ENCODE measurements at places on chromosomes 5 and 9.

DNA sequence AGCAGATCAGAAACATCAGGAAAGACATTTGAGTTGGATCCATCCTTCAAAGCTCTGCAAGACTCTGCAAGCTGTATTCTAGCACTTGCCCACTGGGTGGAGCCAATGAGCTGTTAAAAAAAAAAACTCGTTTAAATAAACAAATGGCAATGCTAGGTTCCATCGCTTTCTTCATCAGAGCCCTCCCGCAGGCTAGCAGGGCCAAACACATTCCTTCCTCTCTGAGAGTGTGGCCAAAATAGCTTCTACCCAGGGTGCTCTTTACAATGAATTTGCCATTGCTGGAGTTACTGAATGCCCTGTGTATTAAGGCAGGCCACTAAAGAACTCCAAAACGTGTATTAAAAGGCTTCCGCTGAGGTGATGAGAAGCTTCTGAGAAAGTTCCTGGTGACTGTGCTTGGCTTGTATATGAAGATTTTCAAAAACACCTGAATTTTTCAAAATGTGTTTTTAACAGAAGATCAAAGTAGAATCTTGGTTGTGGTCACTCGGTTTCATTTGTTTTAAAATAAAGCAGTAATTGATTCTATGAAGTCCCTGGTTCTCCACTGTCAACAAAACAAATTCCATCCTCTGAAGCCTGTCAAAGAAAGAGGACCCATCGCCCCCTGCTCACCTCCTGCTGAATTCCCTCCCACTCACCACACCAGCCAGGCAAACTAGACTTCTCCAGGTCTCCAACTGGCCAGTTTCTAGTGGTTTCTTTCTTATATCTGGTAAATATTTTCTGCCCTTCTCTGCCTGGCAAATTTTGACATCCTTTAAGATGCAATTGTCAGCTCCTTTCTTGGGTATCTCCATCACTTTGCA is 36.5 kb upstream of the EQTN start:
- peak; percentile 49 for DNase-seq

DNA sequence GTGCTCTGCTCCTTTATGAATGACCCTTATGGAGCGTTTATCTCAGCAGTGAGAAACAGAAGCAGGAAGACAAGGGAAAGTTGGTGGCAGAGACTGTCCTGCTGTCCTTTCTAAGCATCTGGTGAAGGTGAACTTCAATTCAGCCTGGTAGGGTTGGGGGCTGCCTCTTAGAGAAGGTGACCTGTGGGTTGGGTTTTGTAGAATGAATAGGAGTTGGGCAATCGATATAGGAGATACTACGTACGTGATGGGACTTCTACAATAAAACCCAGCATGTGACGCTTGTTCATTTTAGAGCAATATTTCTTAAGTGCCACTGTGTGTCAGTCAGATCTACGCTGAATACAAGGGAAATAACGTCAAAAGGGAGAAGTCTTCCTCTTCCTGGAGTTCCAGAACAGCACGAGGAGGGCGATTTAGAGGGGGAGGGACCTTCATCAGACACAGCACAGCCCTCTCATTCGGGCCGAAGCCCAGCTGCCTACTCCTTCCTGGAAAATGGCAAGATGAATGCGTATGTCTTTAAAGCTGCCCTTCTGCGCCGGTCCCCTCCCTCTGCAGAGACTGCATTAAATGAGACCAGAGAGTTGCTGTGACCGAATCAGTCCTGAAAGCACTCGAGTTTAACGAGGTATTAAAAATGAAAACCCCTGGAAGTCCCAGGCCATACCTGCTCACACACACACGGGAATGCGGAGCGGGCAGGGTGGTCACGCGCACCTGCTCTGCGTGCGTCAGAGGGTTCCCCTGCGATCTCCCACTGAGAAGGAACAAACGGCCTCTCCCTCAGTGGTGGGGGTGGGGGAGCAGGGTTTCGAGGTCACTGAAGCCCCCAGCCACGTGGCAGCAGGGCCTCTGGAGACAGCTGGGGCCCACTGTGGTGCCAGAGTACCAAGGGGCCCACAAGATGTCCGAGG is 85.3 kb upstream of the SARDH start:
- no peak for DNase-seq

DNA sequence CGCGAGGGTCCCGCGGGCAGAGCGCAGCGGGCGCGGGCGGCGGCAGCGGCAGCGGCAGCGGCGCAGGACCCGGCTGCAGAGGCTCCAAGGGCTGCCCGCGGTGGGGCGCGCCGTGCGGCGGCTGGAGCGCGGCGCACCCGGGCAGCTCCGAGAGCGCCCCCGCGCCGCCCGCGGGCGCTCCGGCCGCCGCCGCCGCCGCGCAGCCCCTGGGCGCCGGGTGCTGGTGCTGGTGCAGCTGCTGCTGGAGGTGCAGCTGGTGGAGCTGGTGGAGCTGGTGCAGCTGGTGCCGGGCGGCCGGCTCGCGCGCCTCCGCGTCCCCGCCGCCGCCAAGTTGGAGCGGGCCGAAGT is 644 bp downstream of the IER5L start:
- DNase-seq, result peak; percentile 41

GRCh38 chr5:159031513-159031912 is 68.2 kb downstream of the EBF1 start:
- no peak for DNase-seq

DNA sequence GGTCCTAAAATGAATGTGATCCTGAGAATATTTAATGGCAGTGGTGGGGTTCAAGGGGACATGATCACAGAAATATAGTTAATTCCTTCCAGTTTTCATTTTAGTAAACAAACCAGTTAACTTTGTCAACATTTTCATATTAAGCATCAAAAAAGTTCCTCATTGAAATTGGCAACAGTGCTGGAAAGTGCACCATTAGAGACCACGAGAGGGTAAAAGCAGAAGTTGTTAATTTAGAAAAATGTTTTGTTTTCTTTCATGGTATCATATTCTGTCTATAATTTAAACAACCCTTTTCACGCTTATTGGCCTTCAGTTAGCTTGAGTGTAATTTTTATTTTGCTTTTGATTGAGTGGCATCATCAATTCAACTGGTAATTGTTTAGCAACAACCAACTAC is 11.9 kb downstream of the GIN1 start:
- no peak for DNase-seq

DNA sequence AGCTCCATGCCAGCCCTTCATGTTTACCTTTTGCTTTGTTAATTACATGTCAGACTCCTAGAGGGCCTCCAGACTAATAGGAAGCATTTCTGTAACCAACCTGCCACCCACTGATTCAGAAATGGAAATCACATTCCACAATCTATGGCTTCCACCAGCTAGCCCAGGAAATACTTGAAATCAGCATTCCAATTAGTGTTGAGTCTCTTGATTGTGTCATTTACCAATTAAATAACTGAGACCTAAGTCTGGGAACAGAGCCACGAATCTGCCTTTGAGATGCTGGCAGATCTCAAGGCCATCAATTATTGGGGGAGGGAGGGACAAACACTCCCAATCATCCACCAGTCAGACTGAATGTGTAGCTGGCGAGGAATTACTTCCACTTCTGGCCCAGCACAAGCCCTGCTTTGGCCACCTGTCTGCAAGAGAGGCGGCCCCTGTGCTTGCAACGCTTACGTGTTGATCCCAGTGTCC is 27.4 kb upstream of the SAP30L start:
- DNase-seq, result no peak

GRCh38 chr9:103992938-103993579 is 101.0 kb upstream of the SMC2 start:
- DNase-seq, result no peak

DNA sequence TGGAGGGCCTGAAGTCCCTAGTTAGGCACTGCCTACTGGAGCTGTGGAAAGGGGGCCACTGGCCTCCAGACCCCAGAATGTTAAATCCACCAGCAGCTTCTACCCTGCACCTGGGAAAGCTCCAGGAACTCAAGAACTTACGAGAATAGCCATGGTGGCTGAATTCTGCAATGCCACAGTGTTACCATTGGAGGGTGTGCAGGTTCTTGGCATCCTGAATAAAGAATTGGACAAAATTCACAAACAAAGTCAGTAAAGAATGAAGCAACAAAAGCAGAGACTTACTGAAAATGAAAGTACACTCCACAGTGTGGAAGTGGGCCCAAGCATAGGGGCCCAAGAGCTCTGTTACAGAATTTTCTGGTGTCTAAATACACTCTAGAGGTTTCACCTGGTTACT is 107.0 kb downstream of the PRDM9 start:
- no peak for DNase-seq

DNA sequence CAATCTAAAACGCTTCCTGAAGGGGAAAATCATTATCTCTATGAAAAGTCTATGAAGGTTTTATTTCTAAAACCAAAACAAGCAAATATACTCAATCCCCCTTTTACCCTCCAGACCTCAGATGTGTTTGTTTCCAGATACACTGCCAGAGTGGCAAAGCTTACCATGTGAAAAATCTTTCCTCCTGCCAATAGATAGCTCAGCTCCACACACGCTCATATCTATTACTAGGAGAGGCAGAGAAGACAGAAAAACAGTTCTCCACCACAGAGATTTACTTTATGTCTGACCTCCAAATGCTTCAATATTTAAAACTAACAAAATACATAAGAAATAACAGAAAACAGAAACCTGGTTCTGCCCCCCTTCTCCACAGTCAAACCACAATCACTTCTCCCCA is 7.0 kb downstream of the IRX2 start:
- DNase-seq, result no peak

GRCh38 chr5:134648425-134649162 is at the start of gene SEC24A:
Gene SEC24A (plus strand): TSS chr5:134648785. CDS start chr5:134649077, 292 bp downstream.
- DNase-seq, result peak; percentile 95

DNA sequence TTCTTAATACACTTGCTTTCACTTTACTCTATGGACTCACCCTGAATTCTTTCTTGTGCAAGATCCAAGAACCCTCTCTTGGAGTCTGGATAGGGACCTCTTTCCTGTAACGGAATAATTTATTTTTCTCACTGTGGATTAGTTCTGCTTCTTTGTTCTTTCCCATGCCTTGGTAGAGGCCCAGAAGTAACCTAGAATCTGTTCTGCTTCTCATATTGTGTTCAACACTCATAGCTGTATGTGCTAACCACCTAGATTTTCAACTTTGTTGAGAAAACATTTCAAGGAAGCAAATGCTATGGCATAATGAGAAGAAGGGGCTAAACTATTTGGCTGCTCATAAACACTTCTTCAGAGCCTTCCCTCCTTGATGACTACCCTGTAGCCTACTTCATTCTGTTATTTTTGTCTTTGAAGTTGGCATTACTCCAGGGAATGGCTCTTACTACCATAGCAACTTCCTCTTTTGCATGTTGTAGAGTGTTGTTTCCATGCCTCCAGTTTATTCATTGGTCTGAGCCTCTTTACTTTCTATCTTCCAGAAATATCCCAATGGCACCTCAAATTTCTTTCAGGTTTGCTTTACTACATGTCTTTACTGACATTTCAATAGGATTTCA is 74.3 kb downstream of the KIAA0825 start:
- no peak for DNase-seq

- DNase-seq, result no peak
Observed at GRCh38 chr5:112614986-112615385, 122.7 kb upstream of the APC start.

DNA sequence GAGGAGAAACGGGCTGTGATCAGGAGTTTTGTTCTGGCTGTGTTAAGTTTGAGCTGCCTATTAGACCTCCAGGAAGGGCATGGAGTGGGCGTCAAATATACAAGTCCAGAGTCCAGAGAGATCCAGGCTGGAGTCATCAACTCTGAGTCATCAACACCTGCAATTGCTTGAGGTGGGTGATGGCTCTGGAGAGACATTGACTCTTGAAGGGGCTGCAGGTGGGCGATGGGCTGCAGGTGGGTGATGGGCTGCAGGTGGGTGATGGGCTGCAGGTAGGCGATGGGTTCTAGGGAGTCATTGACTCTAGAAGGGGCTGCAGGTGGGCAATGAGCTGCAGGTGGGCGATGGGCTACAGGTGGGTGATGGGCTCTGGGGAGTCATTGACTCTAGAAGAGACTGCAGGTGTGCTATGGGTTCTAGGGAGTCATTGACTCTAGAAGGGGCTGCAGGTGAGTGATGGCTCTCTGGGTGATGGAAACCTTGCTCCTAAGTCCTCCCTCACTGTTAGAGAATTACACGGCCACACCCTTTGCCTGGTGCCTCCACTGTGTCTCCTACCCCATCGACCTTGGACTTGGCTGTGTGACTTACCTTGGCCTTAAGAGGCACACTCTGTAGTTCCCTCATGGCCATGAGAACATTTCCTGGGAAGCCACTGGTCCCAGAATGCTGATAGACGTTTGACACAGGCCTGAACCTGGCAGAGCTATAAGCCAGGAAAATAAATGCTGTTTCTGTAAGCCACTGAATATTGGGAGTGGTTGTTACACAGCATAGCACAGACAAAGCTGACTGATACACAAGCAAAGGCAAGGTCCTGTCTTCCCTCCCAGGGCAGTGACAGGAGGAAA is 10.4 kb upstream of the FIBCD1 start:
- no peak for DNase-seq

DNA sequence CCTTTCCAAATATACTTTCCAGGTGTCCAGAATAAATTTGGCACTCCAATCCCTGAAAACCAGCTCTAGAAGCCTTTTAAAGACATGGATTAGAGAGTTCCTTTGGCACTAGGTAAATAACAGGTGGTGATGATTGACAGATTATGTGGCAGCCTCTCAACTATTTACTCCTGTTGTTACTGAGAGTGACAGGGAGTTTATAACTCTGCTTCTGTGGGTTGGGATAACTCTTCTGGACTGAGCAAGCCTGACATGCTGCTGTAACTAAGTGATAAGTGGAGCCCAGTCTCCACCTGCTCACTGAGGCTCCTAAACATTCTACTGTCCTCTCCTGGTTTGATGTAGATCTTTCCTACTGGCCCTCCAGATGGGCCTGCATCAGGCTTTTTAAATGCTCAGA is 693.2 kb upstream of the FTMT start:
- DNase-seq, result no peak

DNA sequence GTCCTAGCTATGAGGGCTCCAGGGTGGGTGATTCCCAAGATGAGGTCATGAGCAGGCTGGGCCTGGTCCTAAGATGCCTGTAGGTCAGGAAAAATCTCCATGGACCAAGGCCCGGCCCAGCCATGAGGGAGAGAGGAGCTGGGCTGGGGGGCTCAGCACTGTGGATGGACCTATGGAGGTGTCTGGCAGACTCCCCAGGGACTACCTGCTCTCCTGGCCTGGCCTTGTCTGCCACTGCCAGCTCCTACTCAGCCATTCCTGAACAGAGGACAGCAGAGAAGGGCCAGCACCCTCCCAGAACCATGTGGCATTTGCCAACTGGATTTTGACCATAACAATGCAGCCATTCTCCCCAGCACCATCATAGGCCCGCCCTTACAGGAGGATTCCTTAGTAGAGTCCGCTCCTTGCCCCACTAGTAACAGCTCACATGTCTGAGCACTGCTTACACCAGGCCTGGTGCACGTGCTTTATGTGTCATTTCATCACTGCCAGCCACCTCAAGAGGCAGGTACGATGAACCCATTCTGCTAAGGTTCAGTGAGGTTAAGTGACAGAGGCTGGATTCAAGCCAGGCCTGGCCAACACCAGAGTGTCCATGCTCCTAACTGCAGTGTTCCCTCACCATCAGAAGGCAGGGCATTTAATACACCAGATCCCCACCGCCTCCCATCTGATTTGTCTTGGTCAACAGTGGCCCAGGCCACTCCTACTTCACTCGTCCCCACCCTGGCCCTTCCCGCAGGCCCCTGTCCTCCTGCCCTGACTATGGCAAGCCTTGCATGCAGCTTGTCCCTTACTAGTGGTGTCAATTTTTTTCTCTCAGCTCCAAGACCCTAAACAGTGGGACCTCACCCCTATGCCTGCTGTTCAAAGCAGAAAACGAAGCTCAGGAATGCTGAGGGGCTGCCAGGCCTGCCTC is 669 bp downstream of the IL13 start:
- DNase-seq, result no peak
